Lower leg skin (tissue), 4 donors: ENCODE measurements at places on chromosomes 3 and 15. TPM values are rescaled to one million over a fixed set of nuclear protein-coding genes. Genes with fewer than 3 reads are reported as not detected.

The PLCB2 gene
- total RNA-seq: 4.2 TPM

DNA sequence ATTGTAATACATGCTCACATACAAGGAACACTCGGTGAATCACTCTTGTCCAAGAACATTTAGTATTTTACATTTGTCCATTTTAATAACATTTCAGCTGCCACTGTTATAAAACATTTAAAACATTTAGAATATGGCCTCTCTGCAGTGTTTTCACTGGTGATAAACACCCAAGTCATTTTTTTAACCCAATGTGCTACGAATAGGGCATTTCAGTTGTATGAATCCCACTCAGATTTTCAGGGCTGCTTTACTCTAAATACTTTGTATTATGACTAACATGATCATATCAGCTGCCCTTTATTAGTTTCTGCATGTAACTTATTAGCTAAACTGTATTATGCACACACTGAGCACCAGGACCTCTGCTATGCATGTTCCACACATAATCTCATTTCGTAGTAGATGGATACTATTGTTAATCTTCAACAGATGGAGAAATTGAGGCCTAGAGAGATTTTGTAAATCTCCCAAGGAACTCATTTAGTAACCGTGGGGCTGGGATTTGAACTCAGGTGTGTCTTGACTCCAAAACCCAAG lies 148.6 kb upstream of the CDIN1 start:
- DNase-seq: no peak

The RTP3 gene
- not detected for total RNA-seq

The CPN2 gene
- total RNA-seq: not detected

DNA sequence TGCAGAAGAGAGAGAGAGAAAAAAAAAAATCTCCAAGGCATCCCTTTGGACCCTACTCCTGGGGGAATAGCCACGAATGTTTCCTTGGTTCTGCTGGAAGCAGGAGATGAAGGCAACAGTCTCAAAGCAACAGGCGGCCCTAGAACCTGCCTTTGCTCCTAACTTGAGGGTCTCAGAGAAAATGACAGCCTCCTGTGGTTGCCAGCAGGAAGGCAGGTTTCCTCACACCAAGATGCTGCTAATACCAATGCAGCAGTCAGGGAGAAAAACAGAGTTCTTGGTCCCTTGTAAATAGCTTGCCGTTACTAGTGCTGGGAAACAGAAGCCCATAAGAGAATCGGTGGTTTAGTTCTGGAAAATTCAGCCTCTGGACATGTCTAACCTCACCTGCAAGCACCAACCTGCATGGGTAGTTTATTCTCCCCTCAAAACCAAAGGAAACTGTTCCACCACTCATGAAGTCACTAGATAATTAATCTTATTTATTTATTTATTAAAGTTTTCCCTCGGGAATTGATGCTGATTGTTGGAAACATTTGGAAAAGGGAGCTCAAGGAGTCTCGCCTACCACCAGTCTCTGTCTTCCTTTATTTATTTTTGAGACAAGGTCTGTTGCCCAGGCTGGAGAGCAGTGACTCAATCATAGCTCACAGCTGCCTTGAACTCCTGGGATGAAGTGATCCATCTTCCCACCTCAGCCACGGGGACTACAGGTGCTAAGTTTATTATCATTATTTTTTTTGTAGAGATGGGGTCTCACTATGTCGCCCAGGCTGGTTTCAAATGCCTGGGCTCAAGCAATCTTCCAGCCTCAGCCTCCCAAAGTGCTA lies 883 bp upstream of the FRMD4B start:
- DNase-seq: no peak

- DNase-seq: peak; percentile 78
Measured at GRCh38 chr15:90869601-90870353, 1.4 kb downstream of the FURIN start.

- DNase-seq: no peak
Measured at GRCh38 chr15:88905576-88905975, 7.6 kb downstream of the MFGE8 start.

The P2RY12 gene
- total RNA-seq: 0.46 TPM

DNA sequence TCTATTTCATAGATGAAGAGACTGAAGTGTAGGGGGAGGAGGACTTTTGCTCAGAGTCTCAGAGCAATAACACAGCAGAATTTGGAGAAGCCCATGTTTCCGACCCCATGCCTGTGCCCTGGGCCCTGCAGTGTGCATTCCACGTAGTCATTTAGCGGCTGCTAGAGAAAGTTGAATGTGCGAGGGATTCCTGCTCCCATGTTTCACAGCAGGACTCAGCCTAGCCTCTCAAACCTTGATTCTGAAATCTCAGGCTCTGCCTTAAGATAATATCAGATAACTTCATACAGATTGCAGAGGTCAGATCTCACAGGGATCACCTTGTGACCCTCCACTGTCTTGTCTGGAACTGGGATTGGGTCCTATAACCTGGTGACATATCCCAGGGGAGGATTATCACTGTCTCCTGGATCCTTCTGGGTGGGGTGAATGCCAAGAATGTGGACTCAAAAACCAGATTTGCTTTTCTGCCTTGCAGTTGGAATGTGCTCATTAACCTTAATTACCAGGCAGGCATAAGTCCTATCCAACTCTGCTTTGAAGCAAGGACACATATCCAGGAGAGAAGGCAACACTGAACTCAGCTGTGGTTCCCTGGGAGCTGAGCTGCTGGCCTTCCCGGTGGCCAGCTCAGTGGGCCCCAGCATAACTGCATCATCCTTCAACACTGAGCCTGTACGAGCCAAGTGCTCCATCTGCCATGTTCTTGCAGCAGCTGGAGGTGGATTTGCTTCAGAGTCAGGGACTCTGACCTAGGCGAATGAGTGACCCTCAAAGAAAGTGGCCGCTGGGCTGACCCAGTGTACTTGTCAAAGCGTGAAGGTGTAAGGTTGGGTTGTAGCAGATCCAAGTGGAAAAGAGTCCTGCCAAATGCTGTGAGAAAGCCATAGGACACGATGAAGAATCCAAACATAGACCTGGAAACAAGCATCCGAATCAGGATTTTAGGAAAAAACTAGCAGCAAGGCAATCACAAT lies 43.0 kb downstream of the CTXND1 start:
- DNase-seq: no peak
